ENCODE measurements at places on chromosomes 6 and 20.
A peak's percentile ranks its signal among the peaks of the same experiment; 100 is the strongest.

GRCh38 chr6:5443491-5443890 is 182.2 kb downstream of the FARS2 start:
- DNase-seq = no peak

GRCh38 chr6:390914-391558 is 516 bp upstream of the IRF4 start:
- peak; percentile 88 for DNase-seq

DNA sequence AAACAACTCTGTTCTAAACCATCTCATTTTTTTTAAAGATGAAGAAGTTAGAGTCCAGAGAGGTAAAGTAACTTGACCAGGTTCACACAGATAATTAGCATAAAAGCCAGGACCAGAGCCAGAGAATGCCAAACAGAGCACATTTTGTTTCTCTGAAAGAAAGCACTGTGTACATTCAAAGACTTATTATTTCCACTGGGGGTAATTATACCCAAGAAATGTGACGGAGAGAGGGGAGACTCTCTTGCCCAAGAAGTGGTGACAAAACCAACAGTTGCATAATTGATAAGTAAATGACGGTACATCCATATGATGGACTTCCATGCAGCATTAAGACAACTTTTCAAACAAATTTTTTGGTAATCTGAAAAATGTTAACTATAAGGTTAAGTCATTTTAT is 111.6 kb downstream of the RTN4IP1 start:
- no peak for DNase-seq

GRCh38 chr20:2219481-2220006 is 76.3 kb upstream of the TGM3 start:
- DNase-seq = no peak

DNA sequence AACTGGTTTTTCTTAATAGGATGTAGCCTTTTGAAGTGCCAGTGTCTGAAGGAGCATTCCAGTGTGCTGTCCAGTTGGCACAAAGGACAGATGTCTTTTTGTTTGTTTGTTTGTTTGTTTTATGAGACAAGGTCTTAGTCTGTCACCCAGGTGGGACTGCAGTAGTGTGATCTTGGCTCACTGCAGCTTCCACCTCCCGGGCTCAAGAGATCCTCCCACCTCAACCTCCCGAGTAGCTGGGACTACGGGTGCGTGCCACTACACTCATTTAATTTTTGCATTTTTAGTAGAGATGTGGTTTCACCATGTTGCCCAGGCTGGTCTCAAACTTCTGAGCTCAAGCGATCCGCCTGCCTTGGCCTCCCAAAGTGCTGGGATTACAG is 27.7 kb downstream of the CDS2 start:
- DNase-seq = no peak

DNA sequence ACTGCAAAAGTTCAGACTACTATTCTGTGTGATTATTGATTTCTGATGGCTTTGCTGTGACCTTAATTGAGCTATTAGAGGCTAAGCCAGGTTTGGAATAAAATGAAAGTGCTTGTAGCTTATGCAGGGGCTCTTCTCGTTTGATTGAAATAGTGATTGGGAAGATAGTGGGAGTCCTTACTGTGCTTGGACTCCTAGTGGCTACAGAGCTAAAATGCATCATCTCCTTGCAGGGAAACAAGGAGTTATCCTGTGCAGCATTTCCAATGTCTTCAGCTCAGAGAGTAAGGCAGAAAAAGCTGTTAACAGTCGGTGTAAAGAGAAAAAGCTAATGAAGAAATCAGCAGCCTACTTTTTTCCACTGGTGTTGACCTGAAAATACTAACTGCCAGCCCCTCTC is 173.5 kb downstream of the SLC35F1 start:
- no peak for DNase-seq

- DNase-seq = no peak
Observed at GRCh38 chr6:123402052-123402451, 234.7 kb downstream of the TRDN start.

DNA sequence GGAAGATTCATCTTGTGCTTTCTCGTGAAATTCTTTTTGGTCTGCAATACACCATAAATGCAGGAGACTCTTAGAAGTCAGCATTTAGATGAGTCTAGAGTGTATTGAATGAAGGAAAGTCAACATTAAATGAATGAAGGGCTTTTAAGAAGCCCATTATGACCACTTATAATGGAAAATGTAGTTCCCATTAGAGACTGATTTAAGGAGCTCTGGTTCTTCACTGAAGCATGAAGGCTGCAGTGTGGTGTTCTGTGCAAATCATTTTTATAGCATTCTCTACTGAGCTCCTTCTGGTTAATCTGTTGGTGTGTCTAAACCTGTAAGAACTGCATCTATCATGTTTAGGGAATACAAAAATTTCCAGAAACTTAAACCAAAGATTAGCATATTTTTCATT is 19.7 kb downstream of the NCOA7 start:
- DNase-seq = no peak

GRCh38 chr20:48425817-48426612 is 401.8 kb downstream of the PREX1 start:
- DNase-seq = no peak

DNA sequence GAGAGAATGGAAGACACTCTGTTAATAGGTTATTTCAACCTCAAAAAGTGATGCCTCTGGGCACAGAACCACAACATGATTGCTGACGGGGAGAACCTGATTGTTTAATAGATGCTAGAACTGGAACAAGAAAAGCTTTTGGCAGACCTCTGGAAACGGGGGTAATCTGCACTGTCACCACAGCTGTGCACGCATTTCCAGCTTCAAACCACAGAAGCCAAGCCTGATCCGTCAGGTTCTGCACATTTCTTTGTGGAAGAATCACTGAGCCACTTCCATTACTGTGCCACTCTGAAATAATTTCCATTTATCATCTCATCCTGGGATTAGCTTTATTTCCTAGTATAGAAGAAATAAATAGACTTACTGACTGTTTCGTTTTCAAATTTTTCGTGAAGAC is 309.3 kb downstream of the FARS2 start:
- DNase-seq = no peak

GRCh38 chr6:113750151-113750855 is 106.8 kb upstream of the MARCKS start:
- no peak for DNase-seq

DNA sequence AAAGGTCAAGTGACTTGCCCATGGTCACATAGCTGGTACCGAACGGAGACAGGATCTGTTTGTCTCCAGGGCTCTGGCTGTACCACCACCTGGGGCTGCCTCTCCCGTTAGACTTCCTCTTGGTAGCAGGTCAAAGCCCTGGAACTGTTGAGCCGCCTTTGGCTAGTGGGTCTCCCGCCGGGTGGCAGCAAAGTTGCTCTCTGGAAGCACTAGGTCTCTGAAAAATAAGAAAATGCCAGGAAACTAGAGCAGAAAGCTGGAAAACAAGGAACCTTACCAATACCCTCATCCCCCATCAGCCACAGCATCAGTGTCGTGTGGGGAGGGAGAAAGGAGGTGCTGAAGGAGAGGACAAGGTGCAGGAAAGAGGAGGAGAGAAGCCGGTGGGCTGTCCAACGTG is 291.0 kb upstream of the SUPT3H start:
- DNase-seq = peak; percentile 43

- DNase-seq = no peak
Observed at GRCh38 chr20:49508435-49509199, 26.1 kb upstream of the KCNB1 start.

GRCh38 chr6:166675736-166676135 is 48.7 kb upstream of the RPS6KA2 start:
- no peak for DNase-seq

DNA sequence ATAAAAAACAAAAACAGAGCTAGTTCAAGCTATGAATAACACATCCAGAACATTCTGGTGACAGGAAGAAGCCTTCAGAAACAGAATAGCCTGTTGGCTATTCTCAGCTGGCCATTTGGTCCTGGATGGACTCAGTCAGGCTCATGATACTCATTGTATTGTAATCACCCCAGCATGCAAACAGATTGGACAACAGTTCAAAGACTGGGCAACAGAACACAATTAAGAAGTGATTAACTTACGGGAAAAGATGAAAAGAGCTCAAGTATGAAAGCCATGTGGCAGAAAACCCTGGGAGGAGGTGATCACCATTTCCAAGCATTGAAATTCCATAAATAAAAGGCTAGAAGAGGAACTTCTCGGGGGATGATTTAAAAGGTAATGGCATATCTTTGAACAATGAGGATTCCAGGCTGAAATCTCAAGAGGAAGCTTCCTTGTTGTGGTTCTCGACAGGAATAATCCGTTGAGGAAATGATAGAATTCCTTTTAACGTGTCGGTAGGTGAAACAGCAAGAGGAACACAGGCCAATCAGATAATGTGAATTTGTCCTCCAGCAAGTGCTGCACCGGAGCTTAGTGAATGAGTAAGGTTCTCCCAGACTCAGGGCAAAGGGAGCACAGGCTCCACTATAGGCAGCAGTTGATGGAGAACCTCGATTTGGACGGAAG is 172.4 kb downstream of the BCAS1 start:
- no peak for DNase-seq

DNA sequence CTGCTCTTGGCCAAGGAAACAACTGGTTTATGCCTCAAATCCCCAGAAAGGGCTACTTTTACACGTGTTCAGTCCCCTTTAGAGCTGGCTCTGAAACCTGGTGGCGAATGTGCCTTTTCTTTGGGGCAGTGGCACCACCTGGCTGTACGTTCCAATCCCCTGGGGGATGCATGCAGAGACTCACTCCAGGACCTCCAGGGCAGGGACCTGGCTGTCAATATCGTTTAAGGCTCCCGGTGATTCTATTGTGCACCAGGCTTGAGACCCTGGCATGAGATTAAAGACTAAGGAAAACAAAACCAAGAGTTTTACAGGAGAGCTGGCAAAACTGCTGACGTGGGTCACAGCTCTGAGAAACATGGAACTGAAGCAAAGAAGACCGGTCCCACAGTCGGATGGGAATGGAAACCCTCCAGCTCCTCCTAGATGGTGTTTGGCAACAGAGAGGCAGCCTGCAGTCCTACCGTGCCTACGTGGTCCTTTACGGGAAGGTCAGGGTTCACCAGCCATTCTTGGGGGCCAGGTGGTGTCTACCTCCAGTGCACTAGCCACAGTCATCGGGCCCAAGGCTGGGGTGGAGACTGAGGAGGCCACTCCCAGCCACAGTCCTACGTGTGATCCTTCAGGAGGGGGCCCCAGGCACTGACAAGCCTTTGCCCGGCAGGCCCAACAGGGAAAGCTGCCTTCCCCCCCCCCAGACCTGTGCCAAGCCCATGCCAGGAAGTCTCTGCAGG is 203.3 kb upstream of the CST7 start:
- DNase-seq = peak; percentile 33

- DNase-seq = peak; percentile 41
Observed at GRCh38 chr6:112044856-112045255, 9.0 kb upstream of the CCN6 start.

- DNase-seq = no peak
Observed at GRCh38 chr6:147689398-147689797, 180.9 kb downstream of the SAMD5 start.

DNA sequence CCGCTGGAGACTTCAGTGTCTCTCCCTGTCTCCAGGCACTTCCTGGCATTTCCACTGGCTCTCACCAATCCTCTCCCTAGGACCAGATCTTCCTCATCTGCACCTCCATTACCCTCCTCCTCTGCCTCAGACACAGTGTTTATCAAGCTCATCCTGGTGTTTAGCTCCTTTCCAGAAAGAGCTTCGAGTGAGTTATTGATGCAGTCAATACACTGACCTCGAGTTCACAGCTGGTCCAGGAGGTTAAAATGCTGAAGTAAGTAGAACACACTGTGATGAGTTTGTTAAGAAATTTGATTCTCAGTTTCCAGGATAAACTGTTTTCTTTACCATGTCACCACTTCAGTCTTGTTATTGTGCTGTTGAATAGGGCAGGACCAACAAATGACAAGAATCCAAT is 42.1 kb upstream of the ARMC2 start:
- no peak for DNase-seq

DNA sequence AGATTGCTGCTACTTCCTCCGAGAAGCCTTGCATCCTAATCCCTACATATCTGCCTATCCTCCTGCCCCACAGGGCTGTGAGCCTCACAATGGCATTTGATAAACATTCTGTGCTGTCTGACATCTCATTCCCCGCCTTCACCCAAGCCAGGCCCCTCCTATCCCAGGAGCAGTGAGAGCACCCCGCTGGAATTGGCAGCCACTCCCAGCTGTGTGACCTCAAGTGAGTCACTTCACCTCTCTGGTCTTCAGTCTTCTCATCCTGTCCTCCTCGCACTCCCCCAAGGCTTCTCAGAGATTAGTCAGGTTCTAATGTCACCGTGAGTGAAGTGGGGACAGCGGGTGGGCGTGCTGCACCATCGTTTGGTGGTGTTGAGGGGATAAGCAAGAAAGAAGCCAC is 81.7 kb downstream of the CDH22 start:
- DNase-seq = no peak

DNA sequence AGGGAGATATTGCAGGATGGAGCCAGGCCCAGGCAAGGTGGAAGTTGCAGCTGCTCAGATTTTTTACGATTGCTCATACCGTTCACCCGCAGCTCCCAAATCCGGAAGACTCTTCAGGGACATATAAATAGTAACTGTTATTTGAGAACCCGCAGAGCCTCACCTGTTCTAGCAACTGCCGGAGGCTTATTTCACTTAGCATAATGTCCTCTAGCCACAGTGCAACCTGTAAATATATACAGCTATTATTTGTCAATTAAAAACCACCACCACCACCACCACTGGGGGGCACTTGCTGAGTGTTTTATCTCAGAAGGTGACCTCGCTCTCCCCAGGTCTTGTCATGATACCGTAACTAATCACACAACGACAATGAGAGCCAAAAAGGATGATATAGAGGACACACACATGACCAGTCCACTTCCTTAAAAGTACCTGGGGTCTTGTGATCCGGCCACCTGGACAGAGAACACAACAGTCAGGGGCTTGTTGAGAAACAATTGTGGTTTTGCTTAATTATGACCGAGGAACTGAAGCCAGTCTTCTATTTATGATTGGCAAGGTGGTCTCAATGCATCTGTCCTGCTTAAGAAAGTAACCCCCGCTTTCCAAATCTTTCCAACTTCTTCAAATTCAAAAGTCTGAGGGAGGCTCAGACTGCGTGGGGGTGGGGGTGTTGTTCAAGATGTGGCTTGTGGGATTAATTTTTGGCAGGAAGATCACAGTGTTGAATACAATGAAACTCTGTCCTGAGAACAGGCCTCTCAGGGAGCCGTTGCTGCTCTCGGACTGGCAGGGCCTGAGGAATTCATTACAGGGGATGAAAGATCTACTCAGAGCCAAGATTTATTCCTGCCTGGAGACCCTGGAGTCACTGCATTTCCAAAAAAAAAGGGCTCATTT is 107.7 kb upstream of the PRND start:
- DNase-seq = peak; percentile 79

DNA sequence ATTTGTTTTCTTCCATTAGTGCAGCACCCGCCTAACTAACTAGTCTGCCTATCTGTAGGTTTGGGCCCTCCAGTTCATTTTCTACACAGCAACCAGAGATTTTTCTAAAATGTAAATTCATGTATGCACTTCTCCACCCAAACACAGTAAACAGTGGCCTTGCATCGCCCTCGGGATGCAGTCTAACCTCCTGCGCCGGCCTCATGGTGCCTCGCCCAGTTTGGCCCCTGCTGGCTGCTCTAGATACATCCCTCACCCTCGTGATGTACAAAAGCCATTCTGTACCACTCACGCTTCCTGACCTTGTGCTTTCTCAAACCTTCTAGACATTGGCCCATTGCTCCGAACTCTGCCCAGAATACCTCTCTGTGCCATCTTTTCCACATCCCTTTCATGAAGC is 53.8 kb upstream of the VSTM2L start:
- no peak for DNase-seq
